Stimulated activated CD4-positive, alpha-beta T cell treated with anti-CD3 and anti-CD28 coated beads, Interleukin-4, amount 100 ng/mL, for 48 hours (primary cell): ENCODE measurements at places on chromosomes 7 and 10.

DNA sequence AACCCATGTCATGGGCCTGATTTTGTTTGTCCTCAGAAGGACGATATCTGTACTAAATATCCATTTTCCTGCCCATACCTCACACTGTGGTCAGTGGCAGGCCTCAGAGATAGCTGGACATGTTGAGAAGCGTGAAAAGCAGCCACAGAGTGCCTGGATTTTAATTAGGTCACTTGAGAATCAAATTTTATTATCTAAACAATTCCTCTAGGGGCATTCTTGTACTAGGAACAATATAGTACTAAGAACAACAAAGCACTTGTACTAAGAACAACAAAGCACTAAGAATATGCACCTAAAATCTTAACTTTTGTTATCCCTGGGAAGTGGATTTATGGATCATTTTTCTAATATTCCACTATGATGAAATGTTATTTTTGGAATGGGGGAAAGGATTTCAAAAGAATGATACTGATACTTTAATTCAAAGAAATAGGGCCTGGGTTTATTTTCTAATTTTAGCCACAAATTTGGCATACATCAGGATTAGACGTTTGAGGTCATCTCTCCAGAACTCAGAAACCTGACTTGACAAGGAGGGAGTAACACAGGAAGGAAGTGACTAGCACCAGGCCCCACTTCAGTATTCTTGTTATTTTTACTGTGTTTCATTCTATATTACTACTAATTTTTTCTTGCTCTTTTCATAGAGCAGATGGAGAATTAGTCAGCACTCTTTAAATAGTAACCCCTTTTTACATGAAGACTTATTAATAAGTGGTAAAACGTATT is 112.2 kb downstream of the EXOC4 start:
- DNase-seq: no peak

GRCh38 chr7:123727071-123727837 is 21.5 kb downstream of the WASL start:
- DNase-seq: no peak

DNA sequence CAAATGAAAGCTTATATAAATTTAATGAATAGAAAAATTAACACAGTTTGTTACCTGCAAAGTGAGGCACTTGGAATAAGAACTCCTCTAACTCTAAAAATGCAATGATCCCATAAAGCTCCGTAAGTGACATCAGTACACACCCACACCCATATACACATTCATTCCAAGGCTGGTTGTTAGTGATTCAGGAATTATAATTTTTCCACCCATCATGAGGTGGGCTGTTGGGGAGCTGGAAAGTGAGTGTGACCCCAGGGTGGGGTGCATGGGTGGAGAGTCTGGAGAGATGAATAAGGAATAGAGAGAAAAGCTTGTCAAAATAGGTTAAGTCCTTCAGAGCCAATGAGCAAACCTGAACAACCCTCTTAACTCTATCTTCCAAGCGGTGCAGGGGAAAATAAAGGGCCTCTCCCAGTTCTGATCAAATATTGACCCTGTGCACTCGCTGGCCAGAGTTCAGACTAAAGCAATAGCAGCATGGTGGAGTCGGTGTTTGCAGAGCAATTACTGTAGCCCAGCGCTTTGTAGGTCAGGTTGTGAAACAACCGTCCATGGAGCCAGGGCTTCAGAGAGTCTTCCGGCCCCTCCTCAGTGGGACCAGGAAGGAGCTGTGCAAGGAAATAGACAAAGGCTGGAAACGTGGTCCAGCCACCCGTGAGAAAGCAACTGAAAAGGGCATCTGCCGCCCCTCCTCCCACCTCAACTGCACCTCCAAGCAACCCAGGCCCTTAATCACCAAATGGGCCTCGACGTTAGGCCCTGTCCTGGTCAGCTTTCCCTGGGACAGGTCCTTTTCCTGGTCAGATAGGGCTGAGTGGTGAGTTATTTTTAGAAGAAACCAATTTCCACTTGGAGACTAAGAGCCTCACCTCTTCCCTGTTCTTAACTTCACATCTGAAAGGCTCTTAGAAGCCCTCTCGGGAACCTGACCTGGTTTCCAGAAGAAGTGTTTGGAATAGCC is 61.2 kb downstream of the SH3PXD2A start:
- DNase-seq: no peak

GRCh38 chr10:120186506-120186905 is 270.5 kb upstream of the PLPP4 start:
- DNase-seq: no peak

- DNase-seq: no peak
Measured at GRCh38 chr10:122121059-122121458, 132.1 kb downstream of the TACC2 start.

GRCh38 chr10:77240041-77240652 is 397.5 kb downstream of the KCNMA1 start:
- DNase-seq: no peak

DNA sequence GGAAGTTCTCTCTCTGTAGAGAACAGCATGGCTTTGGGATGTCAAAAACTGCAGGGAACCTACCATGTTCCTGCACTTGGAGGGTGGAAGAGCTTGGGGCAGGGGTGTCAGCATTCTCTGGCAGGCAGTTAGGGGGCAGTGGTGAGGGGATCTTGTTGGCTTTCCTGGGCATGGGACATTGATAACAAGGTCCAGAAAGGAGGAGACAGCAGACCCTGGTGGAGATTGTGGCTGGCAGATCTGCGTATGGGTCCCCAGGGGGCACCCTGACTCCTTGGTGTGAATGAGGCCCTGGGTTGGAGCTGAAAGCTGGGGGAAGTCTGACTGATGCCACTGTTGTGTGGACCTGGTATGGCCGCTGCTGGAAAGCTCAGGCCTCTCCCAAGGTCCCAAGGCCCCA is 22.9 kb upstream of the CAMK2B start:
- DNase-seq: no peak

- peak; percentile 17 for DNase-seq
Measured at GRCh38 chr10:27998954-27999275, at the start of gene ODAD2. ODAD2 (minus strand) TSS chr10:27999079; CDS start chr10:27995142, 3,937 bp downstream.
